ENCODE measurements at places on chromosomes 5 and 9. TPM values are rescaled to one million over a fixed set of nuclear protein-coding genes. Genes with fewer than 3 reads are reported as not detected.

DNA sequence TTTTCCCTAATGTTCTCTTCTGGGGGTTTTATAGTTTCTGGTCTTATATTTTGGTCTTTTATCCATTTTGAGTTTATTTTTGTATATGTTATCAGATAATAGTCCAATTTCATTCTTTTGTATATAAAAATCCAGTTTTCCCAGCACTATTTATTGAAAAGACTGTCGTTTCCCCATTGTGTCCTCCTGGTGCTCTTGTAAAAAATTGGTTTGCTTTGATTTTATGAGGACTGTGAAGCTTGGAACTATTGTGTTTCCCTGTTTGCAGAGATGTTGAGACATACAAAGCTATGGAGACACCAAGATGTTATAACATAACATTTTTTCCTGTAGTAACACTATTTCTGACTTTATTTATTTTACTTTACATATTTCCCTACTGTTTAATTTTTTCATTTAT lies 163.3 kb upstream of the TUT7 start:
- no peak overlapping the region for H3K27ac ChIP-seq
- no peak for DNase-seq
- no peaks in the 10 kb centered on the region for H3K4me1 ChIP-seq
- H3K27me3 ChIP-seq = peaks cover 5% of the 10 kb centered on the region

DNA sequence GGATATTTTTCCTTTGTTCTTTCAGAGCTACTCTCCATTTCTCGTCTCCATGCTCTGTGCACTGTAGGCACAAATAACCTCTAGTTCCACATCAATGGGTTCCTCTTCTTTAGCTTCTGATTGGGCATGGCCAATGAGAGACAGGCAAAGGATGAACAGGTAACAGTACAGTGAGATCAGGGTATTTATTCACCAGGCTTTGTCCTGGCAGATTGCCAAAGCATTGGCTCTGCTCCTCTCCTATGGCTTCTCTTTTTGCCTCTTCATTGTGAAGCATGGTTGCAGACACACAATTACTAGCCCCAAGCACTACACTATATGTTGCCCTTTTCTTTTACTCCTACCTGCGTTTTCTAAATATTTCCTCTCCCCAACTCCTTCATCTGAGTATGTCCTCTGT lies 215.1 kb upstream of the ARRDC3 start:
- no peak for DNase-seq
- no peak overlapping the region for H3K27ac ChIP-seq
- H3K4me3 ChIP-seq = no peak overlapping the region
- no peaks in the 10 kb centered on the region for H3K4me1 ChIP-seq
- no peaks in the 10 kb centered on the region for H3K36me3 ChIP-seq

- DNase-seq = no peak
- H3K27me3 ChIP-seq = peaks cover 11% of the 10 kb centered on the region
- H3K4me1 ChIP-seq = no peaks in the 10 kb centered on the region
- no peaks in the 10 kb centered on the region for H3K36me3 ChIP-seq
- no peak overlapping the region for H3K4me3 ChIP-seq
Measured at GRCh38 chr5:128965638-128966302, 482 bp downstream of the SLC27A6 start.

DNA sequence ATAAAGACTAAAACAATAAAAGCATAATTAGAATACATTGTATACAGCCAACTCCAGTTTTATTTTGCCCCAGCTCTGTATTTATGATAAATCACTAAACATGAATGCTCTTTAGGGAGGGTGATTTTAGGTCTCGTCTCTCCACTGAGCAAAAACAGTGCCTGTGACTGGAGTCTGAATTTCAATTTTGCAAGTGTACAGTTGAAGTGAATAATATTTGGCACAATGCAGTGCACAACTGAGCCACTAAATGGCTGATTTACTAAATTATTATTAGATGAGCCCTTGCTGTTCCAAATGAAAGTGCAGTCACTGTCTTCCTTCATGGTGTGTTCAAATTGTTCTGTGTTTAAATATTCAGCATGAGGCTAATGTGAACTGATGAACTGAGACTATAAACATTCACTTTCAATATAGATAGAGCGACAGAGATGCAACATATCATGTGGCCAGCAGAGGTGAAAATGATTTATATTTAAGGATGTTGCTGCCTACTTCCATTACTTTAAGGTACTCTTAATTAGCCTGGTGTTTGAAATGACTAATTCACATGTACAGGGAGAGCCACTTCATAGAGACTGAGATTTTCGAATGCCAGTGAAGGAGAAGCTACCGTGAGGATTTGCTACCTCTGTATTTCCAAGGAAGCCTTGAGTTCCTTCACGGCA lies 375.1 kb downstream of the EBF1 start:
- H3K36me3 ChIP-seq = no peaks in the 10 kb centered on the region
- no peak overlapping the region for H3K27ac ChIP-seq
- no peaks in the 10 kb centered on the region for H3K4me1 ChIP-seq
- no peak overlapping the region for H3K4me3 ChIP-seq
- no peaks in the 10 kb centered on the region for H3K27me3 ChIP-seq

- peaks cover 4% of the 10 kb centered on the region for H3K4me1 ChIP-seq
- no peak overlapping the region for H3K4me3 ChIP-seq
- DNase-seq = no peak
- H3K36me3 ChIP-seq = no peaks in the 10 kb centered on the region
Measured at GRCh38 chr5:159438092-159438491, 107.8 kb upstream of the IL12B start.

DNA sequence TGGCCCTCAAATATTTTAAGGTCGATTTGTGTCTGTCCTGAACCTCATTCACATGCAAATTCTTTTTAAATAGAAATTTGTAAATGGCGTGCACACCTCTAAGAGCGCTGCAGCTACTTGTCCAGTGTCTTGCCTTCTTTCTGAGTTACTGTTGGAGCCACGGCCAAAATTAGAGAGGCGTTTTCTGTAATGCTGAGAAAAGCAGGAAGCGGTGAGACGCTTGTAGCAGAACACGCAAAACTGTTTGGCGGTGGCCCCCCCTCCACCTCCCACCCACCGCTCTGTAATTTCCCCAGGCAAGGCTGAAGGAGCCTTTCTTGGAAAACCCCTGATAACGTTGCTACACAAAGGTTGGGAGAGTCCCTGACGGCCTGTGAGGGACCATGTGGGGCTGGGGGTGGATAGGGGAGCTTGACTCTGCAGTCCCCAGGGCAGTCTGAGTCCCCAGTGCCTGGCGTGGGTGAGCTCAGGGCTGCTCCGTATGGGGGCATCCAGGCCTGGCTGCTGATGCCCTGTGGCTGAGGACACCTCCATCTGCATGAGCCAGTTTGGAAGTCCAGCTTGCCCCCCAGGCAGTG lies 96.5 kb downstream of the GADD45G start:
- peaks cover 73% of the 10 kb centered on the region for H3K4me1 ChIP-seq
- H3K27me3 ChIP-seq = no peaks in the 10 kb centered on the region
- peak; percentile 93 for DNase-seq
- H3K36me3 ChIP-seq = peaks cover 31% of the 10 kb centered on the region

DNA sequence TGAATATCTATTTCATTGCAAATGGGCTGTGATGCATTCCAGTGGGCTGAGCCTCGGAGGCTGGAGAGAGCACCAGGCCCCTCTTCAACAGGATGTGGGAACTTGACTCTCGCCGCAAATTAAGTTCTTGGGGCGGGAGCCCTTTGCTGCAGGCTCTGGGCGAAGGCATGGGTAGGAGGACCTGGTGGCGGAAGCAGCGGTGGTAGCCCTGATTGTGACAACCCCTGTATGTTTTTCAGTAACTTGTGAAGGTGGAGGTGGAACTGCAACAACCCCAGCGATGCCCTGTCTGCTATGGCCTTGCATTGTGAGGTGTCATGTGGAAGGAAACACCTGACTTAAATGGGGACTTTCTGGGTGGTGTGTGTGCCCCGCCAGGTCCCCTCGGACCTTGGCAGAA lies 9.4 kb downstream of the FYB1 start:
- H3K4me1 ChIP-seq = peaks cover 79% of the 10 kb centered on the region
- H3K36me3 ChIP-seq = no peaks in the 10 kb centered on the region
- H3K4me3 ChIP-seq = peak overlapping the region; percentile 75
- peak overlapping the region; percentile 92 for H3K27ac ChIP-seq
- H3K27me3 ChIP-seq = no peaks in the 10 kb centered on the region
- peak; percentile 95 for DNase-seq

- no peaks in the 10 kb centered on the region for H3K4me1 ChIP-seq
- no peak for DNase-seq
Measured at GRCh38 chr5:151002681-151003502, 17.5 kb upstream of the GPX3 start.

GRCh38 chr9:4293293-4293941 lies 6.5 kb downstream of the GLIS3 start:
- no peaks in the 10 kb centered on the region for H3K36me3 ChIP-seq
- DNase-seq = no peak
- no peak overlapping the region for H3K4me3 ChIP-seq
- peaks cover 19% of the 10 kb centered on the region for H3K4me1 ChIP-seq

DNA sequence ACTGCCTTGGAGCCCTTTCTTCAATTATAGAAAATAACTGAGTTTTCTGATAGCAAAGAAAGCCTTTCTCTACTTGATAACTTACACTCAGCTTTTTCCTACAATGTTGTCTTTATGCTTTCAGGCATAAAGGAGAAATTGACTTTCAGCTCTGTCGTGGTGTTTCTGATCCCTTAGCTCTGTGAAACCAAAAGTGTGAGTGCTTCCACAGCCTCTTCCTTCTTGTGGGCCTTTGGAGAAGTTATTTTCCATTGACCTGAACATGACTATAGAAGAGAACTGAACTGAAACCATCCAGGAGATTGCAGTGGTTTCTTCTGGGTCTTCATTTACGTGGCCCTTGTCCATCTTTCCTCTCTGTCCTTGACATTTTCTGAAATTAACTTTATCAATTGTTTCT lies 59.5 kb upstream of the EQTN start:
- H3K27ac ChIP-seq = no peak overlapping the region
- H3K4me3 ChIP-seq = no peak overlapping the region
- no peak for DNase-seq

- H3K4me3 ChIP-seq = no peak overlapping the region
- H3K36me3 ChIP-seq = no peaks in the 10 kb centered on the region
- H3K27ac ChIP-seq = no peak overlapping the region
- H3K4me1 ChIP-seq = no peaks in the 10 kb centered on the region
Measured at GRCh38 chr9:86184138-86184524, 75.3 kb downstream of the C9orf153 start.

GRCh38 chr5:151034422-151035379 lies 14.3 kb downstream of the GPX3 start:
- peak overlapping the region; percentile 41 for H3K27ac ChIP-seq
- H3K4me1 ChIP-seq = peaks cover 12% of the 10 kb centered on the region
- no peaks in the 10 kb centered on the region for H3K27me3 ChIP-seq
- no peak overlapping the region for H3K4me3 ChIP-seq

GRCh38 chr5:177370488-177371119 lies 12.9 kb downstream of the RGS14 start:
- no peak overlapping the region for H3K27ac ChIP-seq
- peak overlapping the region; percentile 76 for H3K4me3 ChIP-seq
- peaks cover 46% of the 10 kb centered on the region for H3K4me1 ChIP-seq
- peak; percentile 88 for DNase-seq

GRCh38 chr5:68465934-68466551 lies 250.5 kb downstream of the PIK3R1 start:
- DNase-seq = no peak
- no peaks in the 10 kb centered on the region for H3K4me1 ChIP-seq
- H3K27me3 ChIP-seq = peaks cover 13% of the 10 kb centered on the region
- no peak overlapping the region for H3K27ac ChIP-seq
- no peak overlapping the region for H3K4me3 ChIP-seq

GRCh38 chr5:62183727-62184126 lies 122.3 kb upstream of the KIF2A start:
- H3K36me3 ChIP-seq = no peaks in the 10 kb centered on the region
- H3K27ac ChIP-seq = no peak overlapping the region
- peaks cover 5% of the 10 kb centered on the region for H3K27me3 ChIP-seq
- H3K4me1 ChIP-seq = no peaks in the 10 kb centered on the region
- no peak for DNase-seq
- H3K4me3 ChIP-seq = no peak overlapping the region

SWI5 gene
- total RNA-seq = 14.3 TPM

IFNA7 gene
- not detected for total RNA-seq

MARCOL gene
- total RNA-seq = not detected

TAF11L10 gene
- total RNA-seq = not detected

AQP3 gene
- 3.2 TPM for total RNA-seq

PROP1 gene
- total RNA-seq = not detected

QRFP gene
- total RNA-seq = not detected

MYO10 gene
- 0.28 TPM for total RNA-seq

CCDC192 gene
- not detected for total RNA-seq

IL4 gene
- total RNA-seq = 20.5 TPM

PTPN3 gene
- total RNA-seq = 3.6 TPM
